ENCODE measurements at places on chromosomes 11 and 22.

DNA sequence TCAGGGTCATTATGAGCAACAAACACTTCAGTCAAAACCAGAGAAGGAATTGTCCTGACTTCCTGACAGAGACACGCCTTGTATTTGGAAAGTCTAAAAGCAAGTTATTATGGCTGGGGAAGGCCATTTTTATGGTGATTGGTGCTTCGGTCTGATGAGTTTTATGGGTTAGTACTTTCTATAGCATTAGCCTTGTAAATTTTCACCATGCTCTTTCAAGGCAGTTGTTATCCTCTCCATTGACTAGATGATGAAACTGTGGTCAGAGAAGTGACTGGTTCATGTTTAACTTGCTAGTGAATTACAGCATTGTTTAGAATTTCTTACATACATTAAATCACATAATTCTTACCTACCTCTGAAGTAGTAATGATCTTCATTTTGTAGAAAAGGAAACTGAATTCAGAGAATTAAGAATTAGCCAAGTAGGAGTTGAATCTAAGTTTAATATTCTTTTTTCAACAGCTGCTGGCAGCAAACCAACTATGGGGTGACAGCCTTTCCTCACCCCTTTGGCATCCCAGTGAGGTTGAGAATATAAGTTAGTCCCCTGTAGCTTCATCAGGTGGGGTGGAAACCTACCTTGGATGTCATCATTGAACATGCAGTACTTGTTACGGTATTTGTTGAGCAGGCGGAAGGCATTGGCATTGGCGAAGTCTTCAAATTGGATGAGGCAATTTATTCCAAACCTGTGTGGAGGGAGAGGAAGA lies 90.0 kb downstream of the CCDC81 start:
- DNase-seq, result no peak

DNA sequence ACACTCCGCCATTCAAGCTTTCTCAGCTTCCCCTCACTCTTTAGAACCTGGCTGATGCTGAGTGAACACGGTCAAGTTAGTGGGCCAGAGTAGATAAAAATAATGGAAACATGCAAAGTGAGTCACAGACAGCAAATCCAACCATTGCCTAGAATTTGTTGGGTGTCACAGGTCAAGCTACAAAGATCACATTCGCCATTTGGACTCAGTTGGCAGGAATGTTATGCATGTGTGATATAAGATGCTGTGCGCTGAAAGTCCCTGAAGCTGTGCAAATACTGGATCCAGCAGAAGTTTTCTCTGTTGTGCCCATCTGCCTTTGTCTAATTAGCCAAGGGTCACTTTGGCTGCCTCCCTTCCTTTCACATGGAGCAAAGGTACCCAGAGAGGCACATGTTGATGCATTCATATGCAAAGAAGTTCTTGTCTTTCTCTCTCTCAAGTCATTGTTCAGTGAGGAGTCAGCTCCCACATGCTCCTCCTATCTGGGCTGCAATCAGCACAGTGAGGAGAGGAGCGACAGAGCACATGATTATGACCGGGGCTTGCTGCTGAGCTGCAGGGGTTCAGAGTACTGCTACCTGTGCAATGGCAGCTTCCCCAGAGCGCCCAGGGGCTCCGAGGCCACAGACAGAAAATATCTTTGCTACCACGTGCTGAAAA lies 39.7 kb downstream of the FLI1 start:
- no peak for DNase-seq

DNA sequence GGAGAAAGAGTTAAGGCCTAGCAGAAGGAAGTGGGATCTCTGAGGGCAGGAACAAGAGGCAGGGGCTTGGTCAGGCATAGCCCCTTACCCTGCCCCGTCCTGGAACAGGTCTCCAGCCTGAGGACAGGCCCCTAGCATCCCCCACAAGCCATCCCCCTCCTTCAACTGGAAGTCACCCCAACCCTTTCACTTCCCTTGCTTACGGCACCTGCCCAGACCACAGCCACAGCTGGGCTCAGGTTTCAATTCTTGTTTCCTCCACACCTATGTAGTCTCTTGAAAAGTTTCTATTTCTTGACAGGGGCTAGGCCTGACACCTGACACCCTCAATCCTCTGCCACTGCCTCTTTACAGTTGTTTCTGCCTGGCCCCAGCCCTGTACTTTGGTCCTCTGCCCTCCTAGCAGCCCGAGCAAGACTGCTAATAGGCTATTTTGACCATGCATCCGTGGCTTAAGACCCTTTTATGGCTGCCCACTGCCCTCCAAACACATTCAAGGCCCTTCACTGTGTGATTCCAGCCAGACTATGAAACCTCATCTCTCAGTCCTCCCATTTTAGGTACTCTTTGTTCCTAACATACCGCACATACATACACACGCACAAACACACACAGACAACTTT lies 10.9 kb upstream of the FCHSD2 start:
- DNase-seq, result no peak

DNA sequence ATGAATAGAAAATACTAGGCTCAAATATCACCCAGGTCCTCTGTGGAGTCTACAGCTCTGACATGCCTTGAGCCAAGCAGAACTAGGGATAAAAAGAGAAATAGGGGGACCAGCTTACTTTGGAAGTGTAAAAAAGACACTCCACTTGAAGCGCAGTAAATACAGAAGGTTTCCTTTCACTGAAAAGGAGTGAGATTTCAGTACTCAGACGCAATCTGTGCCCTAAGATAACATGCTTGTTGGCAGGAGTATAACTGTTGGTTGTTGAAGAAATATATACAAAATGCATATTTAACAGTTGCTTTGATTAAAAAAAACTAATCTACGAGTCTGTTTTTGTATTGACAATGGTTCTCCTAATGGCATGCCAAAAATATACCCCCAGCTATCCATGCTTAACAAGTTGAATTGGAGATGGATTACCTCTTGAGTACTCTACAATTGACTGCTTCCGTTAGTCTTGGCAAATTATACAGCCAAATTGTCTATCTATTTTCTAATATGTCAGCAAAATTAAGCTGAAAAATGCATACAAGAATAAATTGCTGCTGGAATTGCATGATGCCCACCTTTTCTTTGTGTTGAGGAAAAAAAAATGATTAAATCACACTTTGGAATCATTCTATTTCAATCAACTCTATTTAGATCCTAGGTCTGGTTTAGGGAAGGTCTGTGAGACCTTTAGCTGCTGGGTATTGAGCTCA lies 91.6 kb downstream of the FAT3 start:
- no peak for DNase-seq

- DNase-seq, result no peak
These were observed 92.3 kb upstream of the SEPTIN5 start for GRCh38 chr22:19622061-19622441.

- no peak for DNase-seq
These were observed 112.2 kb downstream of the CTTN start for GRCh38 chr11:70510571-70510970.

DNA sequence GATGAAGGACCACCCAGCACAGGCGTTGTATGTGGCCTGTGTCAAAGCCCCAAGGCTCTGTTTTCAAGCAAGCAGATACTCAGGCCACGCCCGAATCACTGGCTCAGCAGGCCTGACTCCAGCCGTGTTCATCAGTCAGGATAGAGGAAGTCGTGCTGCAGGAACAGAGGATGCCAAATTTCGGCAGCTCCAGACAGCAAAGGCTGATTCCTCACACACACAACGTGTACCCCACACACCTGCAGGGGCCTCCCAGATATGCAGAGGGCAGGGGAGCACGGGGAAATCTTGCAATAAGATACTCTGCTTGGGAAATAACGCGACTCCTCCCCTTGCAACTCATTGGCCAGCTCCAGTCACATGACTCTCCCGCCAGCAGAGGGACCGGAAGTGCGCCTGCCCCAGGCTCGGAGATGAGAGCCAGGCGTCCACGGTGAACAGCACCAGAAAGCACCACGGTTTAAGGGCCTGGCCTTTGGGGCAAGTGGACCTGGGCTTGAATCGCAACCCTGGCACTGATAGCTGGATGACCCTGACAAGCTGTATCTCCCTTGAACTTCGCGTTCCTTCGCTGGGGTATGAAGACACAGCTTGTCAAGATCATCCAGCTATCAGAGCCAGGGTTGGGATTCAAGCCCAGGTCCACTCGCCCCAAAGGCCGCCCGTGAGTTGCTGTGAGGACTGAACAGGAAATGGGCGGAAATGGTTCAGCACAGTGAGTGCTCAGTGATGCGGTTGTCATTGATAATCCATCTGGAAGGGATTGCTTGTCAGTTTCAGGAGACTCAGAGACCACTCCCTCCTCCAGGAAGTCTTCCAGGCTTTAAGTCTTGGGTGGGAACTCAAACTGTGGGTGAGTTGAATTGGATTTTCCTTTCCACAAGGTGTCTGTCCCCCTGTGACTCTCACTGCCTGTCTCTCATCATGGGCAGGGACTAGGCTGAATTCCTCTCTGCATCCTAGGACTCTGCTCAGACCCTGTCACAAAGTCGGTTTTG lies 88.5 kb downstream of the MYEOV start:
- DNase-seq, result no peak

- no peak for DNase-seq
These were observed 15.7 kb upstream of the MYEOV start for GRCh38 chr11:69278091-69278867.

GRCh38 chr11:119427279-119427678 lies 4.3 kb upstream of the THY1 start:
- DNase-seq, result no peak

DNA sequence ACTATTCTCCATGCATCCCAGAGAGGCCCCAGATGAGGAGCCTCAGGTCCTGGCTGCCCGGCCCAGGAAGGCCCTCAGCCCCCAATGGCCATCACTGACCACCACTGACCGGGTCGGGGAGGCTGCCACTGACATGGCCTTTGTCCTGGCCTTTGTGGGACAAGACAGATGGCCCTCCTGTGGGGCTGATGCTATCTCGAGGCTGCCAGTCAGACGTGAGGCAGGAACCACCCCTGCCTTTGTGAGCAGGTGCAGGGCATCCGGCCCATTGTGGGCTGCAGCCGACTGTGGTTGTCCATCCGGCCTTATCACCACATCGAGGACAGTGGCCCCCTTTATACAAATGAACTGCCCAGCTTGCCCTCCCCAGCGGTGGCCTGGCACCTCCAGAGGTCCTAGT lies 5.5 kb downstream of the GP1BB start:
- no peak for DNase-seq

DNA sequence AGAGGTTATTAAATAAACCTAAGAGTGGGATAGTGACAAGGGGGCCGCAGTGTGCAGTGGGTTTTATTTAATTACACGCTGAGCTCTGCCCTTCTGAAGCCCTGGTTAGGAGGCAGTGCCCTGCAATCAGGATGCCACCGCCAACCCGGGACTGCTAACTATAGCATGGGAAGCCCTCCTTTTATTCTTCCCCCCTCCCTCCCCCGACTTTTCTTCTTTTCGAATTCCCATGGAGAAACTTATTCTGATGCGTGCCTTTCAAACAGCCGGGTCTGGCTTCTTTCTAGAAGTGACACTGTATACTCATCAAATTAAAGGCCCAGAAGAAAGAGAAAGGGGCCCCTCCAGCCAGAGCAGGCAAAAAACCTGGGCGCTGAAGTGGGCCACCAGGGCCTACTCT lies 91.3 kb upstream of the ANO1 start:
- DNase-seq, result no peak

DNA sequence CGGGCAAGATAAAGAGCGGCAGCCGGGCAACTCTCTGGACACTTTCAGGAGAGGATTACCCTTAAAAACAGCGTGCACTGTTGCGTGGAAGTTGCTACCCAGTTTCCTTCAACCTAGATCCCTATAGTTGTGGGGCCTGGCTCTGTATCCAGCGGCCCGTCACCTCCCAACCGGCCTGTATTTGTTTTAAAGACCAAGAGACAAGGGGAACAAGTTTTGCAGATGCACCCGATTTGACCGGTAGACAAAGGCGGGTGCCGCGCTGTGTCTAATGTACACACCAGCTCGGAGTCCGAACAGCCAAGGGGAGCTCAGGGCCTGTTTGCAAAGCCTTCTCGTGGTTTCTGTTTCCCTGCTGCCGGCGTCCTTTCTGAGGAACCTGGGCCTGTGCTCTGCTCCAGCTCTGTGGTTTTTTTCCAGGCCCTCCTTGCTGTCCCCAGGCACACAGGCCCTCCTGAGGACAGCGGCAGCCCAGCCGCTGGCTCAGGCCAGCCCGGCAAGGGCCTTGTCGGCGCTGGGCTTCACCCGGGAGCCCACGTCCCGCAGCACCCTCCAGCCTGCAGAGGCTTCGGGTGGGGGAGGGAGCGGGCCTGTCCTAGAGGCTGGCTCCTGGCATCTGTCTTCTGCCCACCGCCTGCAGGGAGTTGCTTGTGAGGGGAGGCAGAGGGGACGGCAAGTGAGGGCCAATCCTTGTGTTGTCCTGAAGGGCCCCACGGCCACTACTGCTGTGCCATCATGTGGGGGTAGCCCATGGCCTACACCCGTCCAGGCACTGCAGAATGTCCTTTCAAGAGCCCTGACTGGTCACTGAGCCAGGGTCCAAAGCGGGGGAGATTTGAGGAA lies 1.4 kb downstream of the TBX1 start:
- no peak for DNase-seq

- DNase-seq, result no peak
These were observed 68.7 kb downstream of the MN1 start for GRCh38 chr22:27732841-27733240.

GRCh38 chr11:73854680-73855079 lies 22.0 kb downstream of the COA4 start:
- no peak for DNase-seq

- no peak for DNase-seq
These were observed 99.1 kb downstream of the CSNK2A3 start for GRCh38 chr11:11253995-11254394.
